ENCODE measurements at places on chromosomes 1 and 21.

DNA sequence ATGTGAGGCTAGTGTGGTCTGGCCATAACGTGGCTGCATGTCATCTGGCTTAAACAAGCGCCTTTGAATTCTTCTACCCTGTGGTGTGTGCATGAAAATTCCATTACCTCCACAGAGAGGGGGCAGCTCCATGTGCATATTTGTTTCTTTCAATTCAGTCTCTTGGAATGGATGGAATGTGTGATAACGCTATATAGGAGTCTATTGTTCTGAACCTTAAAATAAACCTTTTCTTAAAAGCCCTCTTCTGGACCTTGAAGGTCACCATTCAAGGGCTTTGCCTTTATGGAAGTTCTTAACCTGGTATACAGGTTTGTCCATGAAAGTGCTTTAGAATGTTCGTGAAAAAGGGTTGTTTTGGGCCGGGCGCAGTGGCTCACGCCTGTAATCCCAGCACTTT is 118.2 kb upstream of the ADGRL2 start:
- DNase-seq: no peak

DNA sequence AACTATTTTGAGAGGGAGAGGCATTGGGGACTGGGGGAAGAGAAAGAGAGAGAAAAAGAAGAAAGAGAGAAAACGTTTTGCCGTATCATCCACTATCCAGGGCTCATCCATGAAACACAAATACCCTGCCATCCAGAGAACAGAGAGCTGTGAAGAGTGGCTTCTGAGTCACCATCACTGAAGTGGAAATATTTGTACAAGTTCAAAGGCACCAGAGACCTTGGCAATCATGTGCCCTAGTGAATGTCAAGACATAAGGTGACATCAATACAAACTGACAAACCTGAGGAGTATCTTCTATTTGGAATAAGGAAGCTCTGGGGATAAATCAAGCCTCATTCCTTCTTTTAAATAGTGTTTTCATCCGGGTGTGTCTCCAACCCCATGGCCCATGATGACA is 197.2 kb upstream of the PROX1 start:
- no peak for DNase-seq

GRCh38 chr21:34020983-34021553 is 52.3 kb upstream of the MRPS6 start:
- DNase-seq: no peak

DNA sequence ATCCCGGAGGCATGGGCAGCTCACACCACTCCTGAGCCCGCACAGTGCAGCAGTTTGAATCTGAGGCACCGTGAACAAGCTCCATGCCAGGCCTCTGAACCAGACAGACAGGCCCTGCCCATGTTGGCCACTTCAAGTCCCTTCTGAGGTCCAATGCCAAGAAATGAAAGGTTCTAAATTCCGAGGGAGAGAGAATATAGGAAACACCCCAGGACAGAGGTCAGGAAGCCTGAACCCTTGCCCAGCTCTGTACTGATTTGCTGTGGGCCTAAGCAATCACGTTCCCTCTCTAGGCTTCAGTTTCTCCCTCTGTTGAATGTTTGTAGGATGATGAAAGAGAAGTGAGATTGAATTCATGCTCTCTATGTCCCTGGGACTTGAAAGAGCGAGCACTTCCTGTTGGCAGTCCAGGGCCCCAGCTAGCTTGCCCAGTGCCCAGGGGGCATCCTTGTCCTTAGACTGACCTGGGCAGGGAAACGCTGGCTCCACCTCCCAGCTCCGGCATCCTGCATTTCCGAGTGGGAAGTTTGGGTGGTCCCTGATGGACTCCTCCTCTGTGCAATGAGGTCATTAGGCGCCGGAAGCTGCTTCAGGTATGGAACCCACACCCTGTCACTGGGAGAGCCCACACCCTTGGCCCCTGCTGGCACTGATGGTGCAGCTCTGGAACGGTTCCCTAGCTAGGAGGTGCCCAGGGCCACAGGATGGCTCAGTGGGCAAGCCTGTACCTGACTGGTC is 242.4 kb upstream of the TMEM51 start:
- DNase-seq: no peak

Data from activated T-cell treated with anti-CD3 and anti-CD28 coated beads for 48 hours (primary cell).